NCI-H524 (cell line): ENCODE measurements at places on chromosomes 16 and 17.
A peak's percentile ranks its signal among the peaks of the same experiment; 100 is the strongest.

DNA sequence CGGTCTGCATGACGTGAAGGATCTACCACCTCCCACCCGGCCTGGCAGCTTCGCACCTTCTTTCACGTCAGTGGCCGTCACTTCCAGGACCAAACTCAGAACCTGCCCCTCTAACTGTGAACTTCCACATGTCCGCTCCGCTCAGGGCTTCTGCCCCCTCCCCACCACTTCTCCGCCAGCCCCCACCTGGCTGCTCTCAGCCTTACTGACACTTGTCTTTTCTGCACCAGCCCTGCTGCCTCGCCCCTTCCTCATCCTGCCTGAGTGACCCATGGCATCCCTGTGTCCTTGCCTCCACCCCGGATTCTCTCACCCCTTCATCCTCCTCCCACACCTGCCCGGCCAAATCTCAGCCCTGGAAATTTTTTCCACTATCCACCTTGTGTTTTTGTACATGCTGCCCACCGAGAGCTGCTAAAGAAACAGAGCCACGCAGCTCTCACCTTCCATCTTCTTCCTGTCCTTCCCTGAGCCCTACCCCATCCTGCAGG, 14.2 kb downstream of the PIMREG start:
- no peak for DNase-seq

GRCh38 chr16:16118337-16118736, 105.0 kb downstream of the ABCC6 start:
- no peak for DNase-seq

DNA sequence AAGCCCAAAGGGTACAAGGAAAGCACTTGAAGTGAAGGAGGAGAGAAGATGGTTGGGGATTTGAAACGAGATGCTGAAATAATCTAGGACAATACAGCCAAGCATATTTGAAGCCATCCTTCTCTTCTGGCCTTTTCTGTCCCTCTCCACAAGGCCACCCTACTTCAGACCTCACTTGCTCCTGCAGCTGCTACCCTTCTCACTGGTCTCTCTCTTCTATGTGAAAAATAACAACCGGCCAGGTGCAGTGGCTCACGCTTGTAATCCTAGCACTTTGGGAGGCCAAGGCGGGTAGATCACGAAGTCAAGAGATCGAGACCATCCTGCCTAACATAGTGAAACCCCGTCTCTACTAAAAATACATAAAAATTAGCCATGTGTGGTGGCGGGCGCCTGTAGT, 33.2 kb upstream of the HAPSTR1 start:
- DNase-seq: no peak

DNA sequence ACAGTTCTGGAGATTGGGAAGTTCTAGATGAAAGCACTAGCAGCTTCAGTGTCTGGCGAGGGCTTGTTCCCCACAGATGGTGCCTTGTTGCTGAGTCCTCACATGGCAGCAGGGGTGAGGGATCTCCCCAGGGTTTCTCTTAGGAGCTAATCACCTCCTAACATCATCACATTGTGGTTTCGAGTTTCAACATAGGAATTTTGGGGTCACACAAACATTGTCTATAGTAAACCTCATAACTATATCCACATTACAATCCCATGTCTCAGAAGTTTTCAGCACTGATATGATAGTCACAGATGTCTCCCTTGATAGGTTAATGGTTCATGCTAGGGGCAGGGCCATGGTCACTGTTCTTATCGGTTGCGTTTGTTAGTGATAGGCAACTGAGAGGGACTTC, 13.8 kb downstream of the CLUAP1 start:
- no peak for DNase-seq

DNA sequence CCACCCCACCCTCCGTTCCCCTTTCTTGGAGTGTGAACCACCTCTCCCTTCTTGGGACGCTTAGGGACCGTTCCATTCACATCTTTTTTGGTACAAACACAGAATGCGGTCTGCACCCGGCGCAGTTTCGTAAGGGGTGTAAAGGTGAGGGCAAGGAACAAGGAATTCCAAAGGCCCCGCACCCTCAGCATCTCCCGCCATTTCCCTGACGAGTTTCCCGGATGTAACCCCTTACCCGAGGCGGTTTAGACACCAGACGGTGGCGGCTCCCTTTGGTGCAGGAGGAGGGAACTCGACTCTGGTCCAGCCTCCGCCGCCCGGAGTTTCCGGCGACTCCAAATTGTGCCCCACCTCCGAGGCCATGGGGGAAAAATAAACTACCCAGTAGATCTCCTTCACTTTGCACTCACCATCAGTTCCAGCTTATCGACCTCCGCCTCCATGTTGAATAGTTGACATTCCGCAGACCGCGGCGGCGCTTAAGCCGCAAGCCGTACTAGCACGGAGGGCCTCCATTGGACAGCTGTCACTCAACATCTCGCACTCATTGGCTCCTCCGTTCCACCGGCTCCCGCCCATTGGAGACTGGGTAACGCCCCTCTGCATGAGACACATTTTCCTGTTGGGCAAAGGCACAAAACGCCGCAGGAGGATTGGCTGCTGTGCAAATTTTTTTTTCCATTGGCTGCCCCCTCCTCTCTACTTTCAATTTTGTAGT, at the start of gene SKA2:
TSS of gene SKA2 (minus strand) at position 466 of the 718 bp plus-strand sequence. CDS start at position 443, 23 bp downstream.
- peak; percentile 100 for DNase-seq
